ENCODE measurements at places on chromosomes 7 and 10.
A peak's percentile ranks its signal among the peaks of the same experiment; 100 is the strongest.

DNA sequence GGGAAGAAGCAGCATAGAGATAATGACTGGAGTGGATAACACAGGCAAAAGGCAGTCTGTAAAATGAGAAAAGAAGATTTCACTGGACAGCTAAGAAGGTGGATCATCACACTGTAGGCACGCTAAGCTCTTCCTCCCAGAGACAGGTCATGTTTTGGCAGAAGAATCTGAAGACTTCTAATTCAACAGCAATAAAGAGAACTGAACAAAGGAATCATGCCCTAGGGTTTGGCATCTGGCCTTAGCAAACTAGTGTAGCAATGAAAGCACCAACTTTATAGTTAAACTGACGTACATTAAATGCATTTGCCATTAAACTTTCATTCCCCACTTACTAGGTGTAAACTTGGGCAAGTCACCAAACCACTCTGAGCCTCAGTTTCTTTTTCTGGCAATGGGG lies 84.4 kb upstream of the SEM1 start:
- DNase-seq: no peak

DNA sequence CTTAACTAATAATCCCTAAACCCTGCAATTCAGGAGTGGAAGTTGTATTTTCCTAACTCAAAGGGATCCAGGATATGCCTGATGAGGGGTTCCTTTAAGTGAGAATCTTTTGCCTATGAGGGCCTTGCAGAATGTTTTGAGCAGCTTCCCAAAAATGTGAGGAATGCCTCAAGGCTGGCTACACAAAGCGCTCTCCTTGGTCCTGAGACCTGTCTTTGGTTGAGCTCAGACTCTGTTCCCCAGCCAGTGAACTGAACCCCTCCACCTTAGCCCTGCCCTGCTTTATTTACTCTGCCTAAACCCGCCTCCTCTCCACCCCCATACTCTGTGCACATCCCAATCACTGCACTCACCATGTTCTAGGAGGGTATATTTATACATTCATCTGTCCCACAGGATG lies 108.6 kb downstream of the NRCAM start:
- DNase-seq: no peak

DNA sequence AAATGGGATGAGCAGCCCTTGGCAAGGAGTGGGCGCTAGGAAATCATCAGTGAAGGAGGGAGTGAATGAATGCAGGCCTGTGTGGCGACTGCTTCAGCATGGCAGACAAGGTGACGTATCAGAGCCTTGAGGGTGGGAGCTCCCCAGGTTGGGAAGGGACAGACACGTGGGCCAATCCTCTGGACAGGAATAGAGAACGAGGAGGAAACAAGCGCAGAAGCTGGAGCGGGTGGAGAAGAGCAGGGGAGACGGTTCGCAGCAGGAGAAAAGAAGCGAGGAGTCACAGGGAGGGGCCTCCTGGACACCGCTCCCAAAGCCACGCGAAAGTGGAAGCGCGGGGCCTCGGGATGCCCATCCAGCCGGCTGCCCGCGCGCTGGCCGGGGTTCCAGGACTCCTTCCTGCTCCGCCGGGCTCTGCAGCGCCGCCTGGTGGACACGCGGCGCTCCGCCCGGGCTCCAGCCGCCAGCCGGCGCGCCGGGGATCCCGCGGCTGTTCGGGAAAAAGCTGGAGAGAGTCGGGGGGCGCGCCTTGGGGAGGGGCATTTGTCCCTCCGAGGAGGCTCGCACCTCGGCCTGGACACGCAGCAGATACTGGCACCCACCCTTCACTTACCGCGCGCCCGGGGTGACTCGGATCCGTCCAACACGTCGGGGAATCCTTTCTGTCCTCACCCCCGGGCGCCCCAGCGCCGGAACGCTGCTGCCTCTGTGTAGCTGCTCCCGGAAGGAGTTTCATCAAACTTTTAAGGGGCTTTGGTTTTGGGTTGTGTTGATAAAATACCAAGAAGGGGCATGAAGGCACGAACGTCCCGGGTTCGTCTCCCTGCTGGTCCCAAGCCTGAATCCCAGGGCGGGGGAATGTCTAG lies 6.3 kb downstream of the ZNF503 start:
- no peak for DNase-seq

GRCh38 chr10:133293810-133294119 lies 14.9 kb downstream of the TUBGCP2 start:
- DNase-seq: no peak

GRCh38 chr10:31635415-31636065 lies 293.1 kb downstream of the ARHGAP12 start:
- no peak for DNase-seq

DNA sequence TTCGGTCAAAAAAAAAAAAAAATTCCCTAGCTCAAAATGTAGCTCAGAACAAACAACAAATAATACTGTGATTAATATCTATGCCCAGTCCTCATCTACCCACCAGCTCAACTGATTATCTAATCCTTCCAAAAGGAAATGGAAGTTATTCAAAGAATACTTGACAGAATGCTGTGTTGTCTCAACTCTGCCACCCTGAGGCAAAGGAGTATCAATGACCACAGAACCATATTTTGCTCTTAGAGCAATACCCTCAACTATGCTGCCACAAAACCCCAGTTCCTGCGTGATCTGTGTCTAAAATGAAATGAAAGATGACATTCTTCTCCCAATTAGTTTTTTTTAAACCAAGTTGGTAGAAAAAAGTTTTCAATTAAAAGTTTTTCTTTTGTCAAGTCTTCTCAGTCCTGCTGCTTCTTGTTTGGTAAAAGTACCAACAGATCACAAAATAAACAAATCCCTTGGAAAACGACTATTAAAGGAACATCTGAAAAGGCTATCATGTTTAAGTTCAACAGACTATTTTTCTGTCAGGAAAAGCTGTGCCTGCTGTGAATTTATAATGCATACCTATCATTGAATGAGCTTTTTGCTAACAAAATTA lies 21.6 kb downstream of the RBM28 start:
- peak; percentile 27 for DNase-seq

DNA sequence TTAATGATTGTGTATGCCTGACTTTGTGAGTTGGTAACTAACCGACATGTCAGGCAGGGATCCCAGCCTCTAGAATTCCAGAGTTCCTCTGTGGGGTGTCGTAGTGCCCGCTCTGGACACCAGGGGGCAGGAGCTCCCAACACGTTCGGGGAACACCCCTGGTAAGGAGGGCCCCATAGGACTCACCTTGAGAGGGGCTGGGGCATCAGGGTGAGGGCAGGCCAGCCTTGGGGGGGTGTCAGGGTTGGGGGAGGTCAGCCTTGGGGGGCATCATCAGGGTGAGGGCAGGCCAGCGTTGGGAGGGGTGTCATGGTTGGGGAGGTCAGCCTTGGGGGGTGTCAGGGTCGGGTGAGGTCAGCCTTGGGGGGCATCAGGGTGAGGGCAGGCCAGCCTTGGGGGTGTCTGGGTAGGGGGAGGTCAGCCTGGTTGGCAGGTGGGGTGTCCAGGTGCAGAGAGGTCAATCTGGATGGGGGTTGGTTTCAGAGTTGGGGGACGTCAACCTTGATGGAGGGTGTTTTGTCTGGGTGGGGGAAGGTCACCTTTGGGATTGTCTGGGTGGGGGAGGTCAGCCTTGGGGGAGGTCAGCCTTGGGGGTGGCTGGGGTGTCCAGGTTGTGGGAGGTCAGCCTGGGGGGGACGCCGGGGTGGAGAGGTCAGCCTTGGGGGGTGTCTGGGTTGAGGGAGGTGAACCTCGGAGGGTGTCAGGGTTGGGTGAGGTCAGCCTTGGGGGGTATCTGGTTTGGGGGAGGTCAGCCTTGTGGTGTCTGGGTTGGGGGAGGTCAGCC lies 45.6 kb upstream of the SUN1 start:
- DNase-seq: peak; percentile 13

DNA sequence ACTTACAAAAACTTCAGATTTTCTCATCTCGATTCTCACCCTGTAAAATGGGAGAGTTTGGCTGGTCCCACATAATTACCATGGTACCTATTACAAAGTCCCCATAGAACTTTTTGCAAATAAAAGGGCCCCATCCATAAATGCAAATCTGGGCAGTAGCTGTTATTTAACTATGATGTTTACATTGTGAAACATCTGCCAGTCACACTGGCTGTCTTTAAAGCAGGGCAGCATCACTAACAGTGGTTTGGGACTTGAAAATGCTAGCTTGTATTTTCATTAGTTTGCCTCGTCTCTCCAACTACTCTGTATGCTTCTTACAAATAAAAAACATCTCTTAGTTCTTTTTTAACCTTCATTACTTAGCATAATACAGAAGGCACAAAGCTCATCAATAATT lies 240.7 kb downstream of the FZD1 start:
- no peak for DNase-seq
